Esophagus muscularis mucosa (tissue), 4 donors: ENCODE measurements at places on chromosomes 3 and 15. TPM values are rescaled to one million over a fixed set of nuclear protein-coding genes. Genes with fewer than 3 reads are reported as not detected.

DNA sequence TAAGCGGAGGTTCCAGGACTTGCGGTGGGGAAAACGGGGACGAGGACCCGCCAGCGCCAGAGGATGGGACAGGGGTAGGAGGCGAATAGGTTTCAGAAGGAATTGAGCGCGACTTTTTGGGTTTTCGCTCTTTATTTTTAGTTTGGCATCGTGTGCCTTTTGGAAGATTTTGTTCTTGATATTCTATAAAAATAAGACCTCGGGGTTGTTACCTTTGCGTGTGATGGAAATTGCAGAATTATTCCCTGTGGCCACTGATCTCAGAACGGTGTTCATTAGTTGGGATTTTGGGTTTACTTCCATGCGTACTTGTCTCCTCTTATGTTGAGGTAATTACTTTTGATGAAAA lies 453 bp upstream of the CCDC14 start:
- no peaks in the 10 kb centered on the region for H3K27me3 ChIP-seq
- peak overlapping the region; percentile 79 for H3K27ac ChIP-seq
- H3K36me3 ChIP-seq = no peaks in the 10 kb centered on the region
- DNase-seq = no peak
- H3K4me3 ChIP-seq = peak overlapping the region; percentile 77

- H3K27me3 ChIP-seq = no peaks in the 10 kb centered on the region
- H3K27ac ChIP-seq = peak overlapping the region; percentile 3
- DNase-seq = no peak
- no peaks in the 10 kb centered on the region for H3K4me1 ChIP-seq
- H3K36me3 ChIP-seq = no peaks in the 10 kb centered on the region
- H3K4me3 ChIP-seq = no peak overlapping the region
These were observed 141.2 kb upstream of the SLC7A14 start for GRCh38 chr3:170726976-170727661.

GRCh38 chr3:185630182-185630622 lies 44.1 kb downstream of the SENP2 start:
- peak overlapping the region; percentile 65 for H3K27ac ChIP-seq
- no peaks in the 10 kb centered on the region for H3K27me3 ChIP-seq
- H3K4me1 ChIP-seq = peaks cover 14% of the 10 kb centered on the region
- H3K36me3 ChIP-seq = peaks cover 54% of the 10 kb centered on the region

DNA sequence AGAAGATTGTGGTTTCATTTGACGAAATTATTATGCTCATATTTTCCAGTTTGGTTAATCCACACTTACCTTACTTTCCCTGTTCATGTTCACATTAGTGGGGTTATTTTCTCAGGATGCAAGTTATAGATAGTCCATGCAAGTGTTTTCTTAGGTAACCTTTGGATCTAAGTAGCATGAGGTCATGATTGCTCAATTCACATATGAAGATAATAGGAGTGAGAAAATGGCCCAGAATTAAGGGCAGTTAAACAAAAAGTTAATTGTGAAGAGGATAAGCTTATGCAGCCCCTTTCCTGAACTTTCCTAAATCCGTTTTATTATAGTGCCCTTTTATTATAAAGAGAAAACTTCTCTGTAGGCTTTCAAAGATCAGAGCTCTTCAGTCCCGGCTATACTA lies 83.4 kb downstream of the CD200R1L start:
- H3K36me3 ChIP-seq = no peaks in the 10 kb centered on the region
- DNase-seq = no peak
- no peak overlapping the region for H3K27ac ChIP-seq
- H3K27me3 ChIP-seq = no peaks in the 10 kb centered on the region

DNA sequence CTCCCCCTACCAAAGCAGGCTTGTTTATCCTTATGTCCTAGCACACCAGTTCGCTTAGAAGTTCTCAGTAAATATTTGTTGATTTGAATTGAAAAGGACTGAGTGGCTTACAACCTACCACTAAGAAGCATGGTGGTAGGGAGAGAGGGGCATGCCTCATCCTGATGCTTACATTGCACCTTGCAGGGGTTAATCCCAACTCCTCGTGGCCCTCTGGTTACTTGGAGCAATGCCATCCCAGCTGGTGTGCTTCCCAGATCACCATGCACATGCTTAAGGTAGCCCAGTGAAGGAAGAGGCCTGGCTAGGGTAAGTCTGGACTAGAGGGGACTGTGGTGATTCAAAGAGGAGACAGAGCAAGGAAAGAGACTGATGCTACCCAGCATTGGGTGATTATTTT lies 253.3 kb downstream of the CLSTN2 start:
- H3K27me3 ChIP-seq = no peaks in the 10 kb centered on the region
- no peak overlapping the region for H3K27ac ChIP-seq
- peaks cover 27% of the 10 kb centered on the region for H3K4me1 ChIP-seq
- H3K36me3 ChIP-seq = no peaks in the 10 kb centered on the region
- peak; percentile 55 for DNase-seq
- no peak overlapping the region for H3K4me3 ChIP-seq

DNA sequence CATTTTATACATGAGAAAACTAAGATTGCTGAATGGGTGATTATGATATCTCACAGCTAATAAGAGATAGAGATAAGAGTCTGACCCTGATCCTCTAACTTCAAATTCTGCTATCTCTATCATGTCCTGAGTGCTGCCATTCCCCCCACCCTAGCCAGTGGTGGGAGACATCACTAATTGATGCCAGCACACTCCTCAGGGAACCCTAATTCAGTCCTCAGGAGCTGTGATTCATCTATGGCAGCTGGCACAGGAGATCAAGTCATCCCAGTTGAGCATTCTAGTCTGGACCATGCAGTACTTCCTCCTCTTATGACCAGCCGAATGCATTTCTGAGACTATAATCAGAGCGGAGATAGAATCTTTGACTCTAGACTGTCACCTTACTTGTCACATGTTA lies 71.9 kb downstream of the SYNM start:
- no peak overlapping the region for H3K4me3 ChIP-seq
- peak; percentile 42 for DNase-seq
- peaks cover 68% of the 10 kb centered on the region for H3K4me1 ChIP-seq
- H3K27me3 ChIP-seq = no peaks in the 10 kb centered on the region

- H3K4me1 ChIP-seq = no peaks in the 10 kb centered on the region
- H3K4me3 ChIP-seq = no peak overlapping the region
- no peaks in the 10 kb centered on the region for H3K36me3 ChIP-seq
- no peak overlapping the region for H3K27ac ChIP-seq
- H3K27me3 ChIP-seq = no peaks in the 10 kb centered on the region
These were observed 80.0 kb downstream of the USP13 start for GRCh38 chr3:179732661-179733348.

DNA sequence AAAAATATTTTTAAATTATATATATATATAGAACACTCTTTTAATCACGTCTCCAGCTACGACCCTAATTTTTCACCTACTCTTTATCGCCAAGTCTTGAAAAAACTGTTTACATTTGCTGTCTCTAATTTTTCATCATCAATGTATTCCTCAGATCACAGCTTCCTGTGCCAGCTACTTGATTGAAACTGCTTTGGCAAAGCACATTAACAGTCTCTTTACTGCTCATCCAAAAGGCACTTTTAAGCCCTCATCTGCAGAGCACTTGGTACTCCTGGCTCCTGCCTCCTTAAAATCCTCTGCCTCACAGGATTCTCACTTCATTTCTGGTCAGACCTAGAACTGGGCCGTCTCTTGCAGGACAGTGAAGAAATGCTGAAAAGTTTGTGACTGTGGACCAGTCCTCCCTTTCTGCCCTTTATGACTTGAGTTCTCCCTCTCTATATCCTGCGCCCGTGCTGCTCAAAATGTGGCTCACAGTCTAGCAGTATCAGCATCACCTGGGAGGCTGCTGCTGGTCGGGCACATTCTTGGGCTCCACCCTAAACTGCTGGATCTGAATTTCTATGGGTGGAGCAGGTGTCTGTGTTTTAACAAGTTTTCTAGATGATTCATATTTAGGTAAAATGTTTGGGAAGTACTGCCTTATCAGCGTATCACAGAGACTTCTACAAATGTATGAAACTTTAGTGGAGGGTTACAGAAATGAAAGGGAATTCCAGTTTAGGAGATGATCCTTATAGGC lies 196.8 kb downstream of the ADAMTSL3 start:
- no peak overlapping the region for H3K4me3 ChIP-seq
- H3K27ac ChIP-seq = peak overlapping the region; percentile 82
- peaks cover 58% of the 10 kb centered on the region for H3K4me1 ChIP-seq

GRCh38 chr3:14216257-14217048 lies 37.8 kb downstream of the LSM3 start:
- no peaks in the 10 kb centered on the region for H3K4me1 ChIP-seq
- H3K27me3 ChIP-seq = no peaks in the 10 kb centered on the region
- H3K36me3 ChIP-seq = no peaks in the 10 kb centered on the region
- no peak for DNase-seq

DNA sequence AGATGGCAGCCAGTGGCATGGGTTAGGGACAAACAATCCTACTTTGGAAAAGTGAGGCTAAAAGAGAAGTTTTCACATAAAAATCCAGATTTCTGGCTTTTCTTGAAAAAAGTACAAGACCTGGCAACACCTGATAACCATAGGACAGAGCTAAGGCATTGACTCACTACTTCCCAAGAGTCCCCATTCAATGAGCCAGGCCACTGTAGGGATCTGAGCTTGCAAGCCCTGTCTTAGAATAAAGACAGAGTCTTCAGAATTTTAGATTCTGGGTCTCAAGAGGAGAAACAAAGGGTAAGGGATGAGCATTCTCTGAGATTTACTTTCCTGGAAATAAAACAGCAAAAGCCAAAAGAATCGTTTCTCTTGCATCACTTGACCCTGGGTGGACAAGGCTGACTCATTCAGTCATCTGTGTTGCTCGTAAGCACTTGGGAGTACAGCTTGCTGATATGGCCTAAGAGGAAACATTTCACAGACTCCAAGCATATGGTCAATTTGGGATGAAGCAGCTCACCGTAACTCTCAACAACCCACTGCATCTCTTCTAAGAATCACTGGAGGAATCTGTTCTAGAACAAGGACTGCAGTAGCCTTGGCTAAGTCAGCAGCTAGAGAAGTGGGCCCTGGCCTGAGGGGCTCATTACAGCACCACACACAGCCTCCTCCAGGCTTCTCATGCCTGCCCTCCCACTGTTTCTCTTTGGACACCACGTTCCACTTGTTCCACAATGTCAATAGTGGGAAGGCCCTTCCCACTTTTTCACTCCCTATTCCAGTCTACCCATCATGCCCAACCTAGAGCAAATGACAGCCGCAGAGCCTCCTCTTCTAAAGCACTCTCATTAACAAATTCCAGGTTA lies 86.2 kb downstream of the RFTN1 start:
- peaks cover 3% of the 10 kb centered on the region for H3K36me3 ChIP-seq
- peak overlapping the region; percentile 65 for H3K27ac ChIP-seq
- H3K4me1 ChIP-seq = peaks cover 40% of the 10 kb centered on the region
- H3K27me3 ChIP-seq = no peaks in the 10 kb centered on the region

The SLC51B gene
- total RNA-seq = not detected
